ENCODE measurements at places on chromosomes 16 and 17.

- no peak for DNase-seq
Observed at GRCh38 chr17:83144421-83145357, 65.3 kb downstream of the METRNL start.

GRCh38 chr17:48909783-48910182 lies 1.6 kb downstream of the UBE2Z start:
- peak; percentile 12 for DNase-seq

- DNase-seq, result no peak
Observed at GRCh38 chr17:79079421-79080200, 5.0 kb downstream of the ENGASE start.

- no peak for DNase-seq
Observed at GRCh38 chr17:53630115-53630514, 192.6 kb upstream of the KIF2B start.

GRCh38 chr16:31413943-31414342 lies 14.2 kb downstream of the COX6A2 start:
- no peak for DNase-seq

Data from Daoy (cell line).